ENCODE measurements at places on chromosomes 1 and 21.

GRCh38 chr1:55329808-55330432 lies 114.8 kb upstream of the USP24 start:
- no peak for DNase-seq

GRCh38 chr1:198549866-198550265 lies 9.4 kb upstream of the ATP6V1G3 start:
- no peak for DNase-seq

DNA sequence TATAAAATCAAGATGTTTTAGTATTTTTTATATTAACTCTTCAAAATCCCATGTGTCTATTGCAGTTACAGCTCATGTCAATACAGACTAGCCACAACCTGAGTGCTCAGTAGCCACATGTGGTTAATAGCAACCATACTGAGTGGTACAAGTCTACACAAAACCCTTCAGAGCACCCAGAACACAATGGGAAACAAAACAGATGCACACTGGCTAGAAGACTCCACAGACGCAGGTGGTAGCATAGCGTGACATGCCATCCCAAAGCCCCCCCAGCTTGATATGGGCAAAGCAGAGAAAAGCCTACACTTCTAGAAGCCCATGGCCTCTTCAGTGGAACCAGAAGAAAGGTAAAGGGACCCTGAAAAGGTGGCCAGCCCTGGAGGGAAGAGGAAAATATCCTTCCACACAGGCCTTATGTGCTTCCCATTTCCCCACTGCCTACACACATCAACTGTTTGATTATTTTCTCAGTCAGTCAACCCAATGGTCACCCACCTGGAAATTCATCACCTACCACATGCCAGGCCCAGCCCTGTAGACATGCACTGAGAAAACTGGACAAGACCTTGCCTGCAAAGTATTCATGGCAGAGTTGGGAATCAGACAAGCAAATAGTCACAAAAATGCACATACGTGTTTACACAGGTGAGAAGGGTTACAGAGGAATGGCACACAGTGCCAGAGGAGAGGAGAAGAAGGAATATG lies 175.0 kb downstream of the VAV3 start:
- DNase-seq: no peak

- DNase-seq: no peak
Observed at GRCh38 chr1:234701737-234702341, 91.9 kb upstream of the IRF2BP2 start.

DNA sequence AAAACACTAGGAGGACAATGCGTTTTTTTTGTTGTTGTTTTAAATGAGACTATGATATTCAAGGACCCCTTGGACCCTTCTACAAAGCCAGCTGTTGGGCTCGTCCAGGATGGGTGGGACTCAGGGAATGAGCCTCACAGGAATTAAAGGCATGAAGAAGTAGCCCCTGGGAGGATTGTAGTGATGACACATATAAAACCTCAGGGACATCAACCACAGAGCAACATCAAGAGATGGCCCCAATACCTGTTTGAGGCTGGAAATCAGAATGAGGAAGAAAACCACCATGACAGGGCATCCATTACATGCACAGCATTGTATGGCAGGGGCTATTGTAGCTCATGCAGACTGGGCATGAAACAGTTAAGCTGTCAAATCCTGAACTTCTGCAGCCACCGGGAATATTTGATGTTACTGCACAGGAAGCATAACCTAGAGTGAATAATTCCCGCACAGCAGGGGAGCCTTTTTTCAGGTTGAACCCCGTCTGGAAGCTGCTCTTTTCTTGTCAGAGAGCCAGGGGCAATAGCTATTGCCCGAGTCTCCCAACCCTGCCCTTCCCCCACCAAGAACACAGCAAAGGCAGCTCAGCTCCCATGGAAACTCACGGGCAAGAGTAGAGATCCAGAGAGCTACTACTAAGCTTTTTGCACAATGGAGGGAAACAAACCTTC lies 140.2 kb upstream of the FGGY start:
- no peak for DNase-seq

- no peak for DNase-seq
Observed at GRCh38 chr21:42708107-42708506, 54.7 kb downstream of the PDE9A start.

- DNase-seq: no peak
Observed at GRCh38 chr1:15848929-15849774, 1.6 kb downstream of the SPEN start.

- DNase-seq: no peak
Observed at GRCh38 chr1:151944126-151944856, 35.0 kb upstream of the THEM4 start.

DNA sequence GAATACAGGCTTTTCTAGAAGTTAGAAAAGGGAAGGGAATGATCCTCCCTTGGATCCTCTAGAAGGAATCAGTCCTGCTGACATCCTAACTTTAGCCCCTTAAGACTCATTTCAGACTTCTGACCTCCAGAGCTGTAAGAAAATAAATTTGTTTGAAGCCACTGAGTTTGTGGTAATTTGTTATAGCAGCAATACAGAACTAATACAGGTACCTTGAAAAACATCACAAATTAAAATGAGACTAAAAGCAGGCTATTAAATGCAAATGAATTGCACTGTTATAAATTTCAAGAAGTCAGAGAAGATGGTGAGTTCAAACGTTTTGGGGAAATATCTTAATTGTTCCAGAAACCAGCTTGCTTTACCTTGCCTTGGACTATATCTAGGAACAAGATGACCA lies 6.3 kb downstream of the LCA5L start:
- no peak for DNase-seq

DNA sequence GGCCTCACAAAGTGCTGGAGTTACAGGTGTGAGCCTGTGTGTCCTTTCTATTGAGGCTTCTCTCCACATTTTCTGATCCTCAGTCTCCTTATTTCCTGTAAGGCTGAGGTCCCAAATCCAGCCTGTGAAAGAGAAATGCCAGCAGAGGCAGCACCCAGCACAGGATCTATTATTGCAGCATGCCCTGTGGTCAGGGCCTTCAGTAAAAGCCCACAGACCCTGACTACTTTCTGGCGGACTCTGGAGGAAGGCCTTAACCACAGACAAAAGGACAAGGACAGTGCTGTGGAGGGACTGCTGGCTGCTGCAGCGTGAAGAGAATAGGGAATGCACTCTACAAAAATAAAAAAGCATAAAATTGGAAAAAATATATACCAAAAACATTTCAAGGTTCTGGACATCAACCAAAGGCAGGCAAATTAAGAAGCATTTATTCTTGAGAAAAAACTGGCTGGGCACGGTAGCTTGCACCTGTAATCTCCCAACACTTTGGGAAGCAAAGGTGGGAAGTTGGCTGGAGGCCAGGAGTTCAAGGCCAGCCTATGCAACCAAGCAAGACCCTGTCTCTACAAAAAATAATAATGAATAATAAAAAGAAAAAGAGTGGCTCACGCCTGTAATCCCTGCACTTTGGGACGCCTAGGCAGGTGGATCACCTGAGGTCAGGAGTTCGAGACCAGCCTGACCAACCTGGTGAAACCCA lies 9.4 kb upstream of the PGD start:
- DNase-seq: no peak

DNA sequence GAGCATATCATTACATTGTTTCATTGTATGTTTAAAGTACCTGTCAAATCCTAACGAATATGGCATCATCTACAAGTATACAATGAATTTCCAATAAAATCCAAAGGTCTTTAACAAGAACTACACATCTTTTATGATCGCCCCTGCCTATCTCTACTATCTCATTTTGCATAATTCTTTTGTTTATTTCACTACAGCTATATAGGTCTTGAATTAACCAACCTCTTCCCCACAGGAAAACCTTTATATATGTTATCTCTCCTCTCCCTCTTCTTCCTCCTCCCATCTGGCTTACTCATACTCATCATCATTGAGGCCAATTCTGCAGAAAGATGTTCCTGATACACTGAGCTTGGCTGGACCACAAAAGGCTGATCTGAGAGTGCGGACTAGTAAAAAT lies 175.5 kb downstream of the DENND1B start:
- no peak for DNase-seq

DNA sequence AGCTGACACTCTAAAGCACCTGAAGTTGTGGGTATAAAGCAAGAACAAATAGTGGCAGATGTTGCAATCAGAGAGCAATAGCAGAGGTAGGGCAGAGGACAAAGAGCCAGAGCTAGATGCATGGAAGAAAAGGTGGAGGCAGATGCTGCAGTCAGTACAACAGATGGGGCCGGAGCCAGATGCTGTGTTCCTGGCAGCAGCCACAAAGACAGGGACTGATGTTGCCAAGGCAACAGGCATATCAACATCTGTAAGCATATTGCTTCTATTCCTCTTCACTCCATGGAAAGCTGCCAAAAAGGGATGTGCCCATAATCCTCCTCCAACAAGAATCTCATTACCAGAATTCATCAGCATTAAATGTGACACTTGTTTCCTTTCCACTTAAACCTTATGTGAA lies 108.0 kb downstream of the TNNI3K start:
- no peak for DNase-seq

DNA sequence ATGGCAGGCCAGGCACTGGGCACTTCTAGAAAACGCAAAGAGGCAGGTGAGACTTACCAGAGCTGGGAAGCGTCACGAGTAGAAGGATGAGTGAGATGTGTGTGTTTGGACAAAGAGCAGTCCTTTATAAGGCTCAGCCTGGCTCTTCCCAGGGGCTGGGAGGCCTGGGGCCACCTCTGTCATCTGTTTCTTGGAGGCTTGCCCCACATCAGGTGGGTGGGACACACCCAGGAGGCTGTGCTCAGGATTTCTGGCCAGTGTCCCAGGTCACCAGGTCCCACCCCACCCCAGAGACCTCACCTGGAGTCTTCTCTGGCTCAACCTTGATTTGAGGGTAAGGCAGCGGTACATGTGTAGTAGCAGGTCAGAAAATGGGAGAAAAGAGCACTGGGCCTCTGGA lies at the start of gene S100A7:
Gene S100A7 (minus strand): TSS at position 101 of the 400 bp plus-strand sequence. CDS start 1,638 bp downstream, outside the sequence.
- no peak for DNase-seq

DNA sequence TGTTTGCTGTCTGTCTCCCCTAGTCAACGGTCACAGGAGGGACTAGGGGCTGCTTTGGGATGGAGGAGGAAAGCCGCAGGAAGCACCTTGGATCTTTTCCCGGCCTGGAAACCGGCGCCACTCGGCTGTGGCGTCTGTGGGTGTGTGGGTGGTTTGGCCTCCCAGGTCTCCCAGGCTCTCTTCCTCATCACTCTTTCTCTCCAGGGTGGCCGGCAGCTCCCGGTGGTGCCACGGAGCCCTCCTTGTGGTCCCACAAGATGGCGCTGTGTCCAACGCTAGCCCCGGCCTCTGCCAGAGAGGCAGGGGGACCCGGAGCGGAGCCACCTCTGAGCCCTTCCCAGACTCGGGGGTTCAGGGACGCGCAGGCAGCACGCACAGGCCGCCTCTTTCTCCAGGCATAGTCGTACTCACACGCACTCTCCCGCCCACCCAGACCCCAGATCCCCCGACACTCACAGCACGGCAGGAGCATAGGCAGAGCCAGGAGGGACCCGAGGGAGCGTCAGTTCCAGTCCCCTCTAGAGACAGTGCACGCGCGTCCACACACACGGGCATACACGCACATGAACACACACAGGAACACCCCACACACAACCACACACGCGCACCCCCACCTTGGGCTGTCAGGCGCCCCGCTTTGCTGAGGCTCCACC lies 31.2 kb downstream of the CDCP2 start:
- DNase-seq: no peak

DNA sequence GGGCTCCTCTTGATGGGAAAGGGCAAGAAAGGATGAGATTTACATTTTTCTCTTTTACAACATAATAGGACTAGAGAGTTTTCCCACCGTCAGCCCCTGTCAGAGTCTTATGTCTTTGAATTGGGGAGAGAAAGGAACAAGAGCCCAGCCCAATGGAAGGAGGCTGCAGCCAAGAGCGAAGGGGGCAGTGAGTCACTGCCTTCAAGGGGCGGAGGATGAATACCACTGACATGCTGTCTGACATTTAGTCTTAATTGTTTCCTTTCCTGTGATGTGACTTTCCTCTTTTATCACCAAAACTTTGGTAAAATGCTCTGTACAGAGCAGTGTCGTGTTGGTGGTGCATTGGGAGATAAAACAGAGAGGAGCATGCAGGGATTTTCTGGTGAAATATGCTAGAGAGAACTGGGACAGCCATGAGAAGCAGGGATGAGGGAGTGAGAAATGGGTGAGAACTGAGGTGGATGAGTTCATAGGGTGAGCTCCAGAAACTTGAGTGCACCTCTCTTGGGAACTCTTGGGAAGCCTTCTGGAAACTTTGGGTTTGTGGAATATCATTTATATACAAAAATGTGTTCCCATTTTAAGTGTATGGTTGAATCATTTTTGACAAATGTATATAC lies 179.9 kb upstream of the FGGY start:
- DNase-seq: no peak

GRCh38 chr1:170415710-170416372 lies 116.1 kb upstream of the GORAB start:
- DNase-seq: no peak

DNA sequence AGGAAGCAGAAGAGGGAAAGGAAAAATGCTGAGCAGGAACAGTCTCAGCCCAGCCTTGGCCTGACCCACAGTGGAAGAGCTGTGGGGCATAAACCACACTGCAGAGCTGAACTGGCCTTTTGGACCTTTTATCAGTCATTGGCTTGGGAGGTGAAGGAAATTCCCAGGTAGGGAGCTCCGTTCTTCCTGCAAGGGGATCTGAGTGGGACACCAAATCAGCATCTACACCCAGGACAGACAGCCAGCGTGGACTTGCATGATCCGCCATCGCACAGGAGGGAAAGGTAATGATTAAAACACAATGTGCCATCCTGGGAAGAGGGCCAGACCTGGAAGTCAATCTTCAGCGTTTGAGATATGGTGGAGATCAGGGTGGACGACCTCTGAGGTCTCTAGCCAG lies 1.2 kb upstream of the MTFR1L start:
- DNase-seq: no peak

DNA sequence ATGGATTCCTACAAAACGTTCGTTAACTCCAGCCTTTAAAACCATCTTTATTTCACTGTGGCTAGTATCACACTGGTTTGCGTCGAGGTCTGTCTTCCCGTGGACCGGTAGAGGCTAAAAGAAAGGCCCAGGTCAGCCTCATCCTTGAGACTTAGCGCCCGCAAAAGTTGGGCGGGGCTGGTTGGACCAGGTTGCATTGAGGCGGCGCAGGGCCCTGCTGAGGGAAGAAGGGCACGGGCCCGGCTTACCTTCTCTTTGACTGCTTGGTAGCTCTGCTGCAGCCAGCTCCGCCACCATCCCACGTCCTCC lies 455 bp downstream of the BSDC1 start:
- DNase-seq: no peak

- DNase-seq: no peak
Observed at GRCh38 chr1:194908643-194909042, 1699.6 kb downstream of the KCNT2 start.

GRCh38 chr1:185573677-185574076 lies 160.5 kb upstream of the HMCN1 start:
- no peak for DNase-seq

- DNase-seq: no peak
Observed at GRCh38 chr1:184866991-184867788, 107.1 kb downstream of the NIBAN1 start.
